ENCODE measurements at places on chromosomes 1 and 21. TPM values are rescaled to one million over a fixed set of nuclear protein-coding genes. Genes with fewer than 3 reads are reported as not detected.

Gene LRRC39
- total RNA-seq: 0.49 TPM

Gene SCAMP3
- 43.6 TPM for total RNA-seq

Gene CTSE
- 6.5 TPM for total RNA-seq

Gene DNASE2B
- 0.87 TPM for total RNA-seq

Gene RGS7
- total RNA-seq: not detected

Gene OLIG2
- not detected for total RNA-seq

Gene CCDC17
- total RNA-seq: 4.1 TPM

Gene RPTN
- not detected for total RNA-seq

Gene AXDND1
- total RNA-seq: 21.1 TPM

Measured in mucosa of descending colon (tissue), 3 donors.